Osteocyte (in vitro differentiated cells): ENCODE measurements at places on chromosomes 3 and 15. TPM values are rescaled to one million over a fixed set of nuclear protein-coding genes. Genes with fewer than 3 reads are reported as not detected.

DNA sequence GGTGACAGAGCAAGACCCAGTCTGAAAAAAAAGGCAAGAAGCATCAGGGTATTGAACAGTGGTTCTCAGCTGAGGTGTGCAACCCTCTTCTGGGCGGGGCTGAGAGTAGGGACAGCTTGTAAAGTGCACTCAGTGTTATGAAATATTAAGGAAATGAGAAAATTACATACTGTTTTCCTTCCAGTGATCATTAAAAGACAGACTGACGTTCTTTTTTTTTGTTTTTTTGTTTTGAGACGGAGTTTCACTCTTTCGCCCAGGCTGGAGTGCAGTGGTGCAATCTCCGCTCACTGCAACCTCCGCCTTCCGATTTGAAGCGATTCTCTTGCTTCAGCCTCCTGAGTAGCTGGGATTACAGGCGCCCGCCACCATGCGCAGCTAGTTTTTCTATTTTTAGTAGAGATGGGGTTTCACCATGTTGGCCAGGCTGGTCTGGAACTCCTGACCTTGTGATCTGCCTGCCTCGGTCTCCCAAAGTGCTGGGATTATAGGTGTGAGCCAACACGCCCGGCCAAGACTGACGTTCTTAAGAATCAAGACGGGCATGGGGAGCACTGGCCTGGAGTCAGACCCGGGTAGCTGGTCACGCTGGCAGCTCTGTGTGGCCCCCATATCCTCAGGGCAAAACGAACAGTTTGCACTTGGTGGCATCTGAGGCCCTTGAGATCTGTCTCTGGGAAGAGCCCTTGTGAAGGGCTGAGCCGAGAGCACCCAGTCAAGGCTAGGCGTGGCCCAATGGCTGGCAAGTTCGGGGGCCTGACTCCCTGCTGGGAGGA lies 11.4 kb downstream of the MAN2A2 start:
- no peaks in the 10 kb centered on the region for H3K4me1 ChIP-seq
- H3K4me3 ChIP-seq = no peak overlapping the region
- no peak for DNase-seq
- H3K27ac ChIP-seq = no peak overlapping the region
- H3K36me3 ChIP-seq = peaks cover 35% of the 10 kb centered on the region

GRCh38 chr15:88208396-88208795 lies 48.1 kb downstream of the NTRK3 start:
- DNase-seq = no peak
- H3K27me3 ChIP-seq = no peaks in the 10 kb centered on the region
- no peak overlapping the region for H3K4me3 ChIP-seq

- peak overlapping the region; percentile 98 for H3K27ac ChIP-seq
- no peaks in the 10 kb centered on the region for H3K27me3 ChIP-seq
- H3K4me3 ChIP-seq = peak overlapping the region; percentile 96
- peaks cover 3% of the 10 kb centered on the region for H3K36me3 ChIP-seq
- H3K4me1 ChIP-seq = peaks cover 33% of the 10 kb centered on the region
- DNase-seq = no peak
These were observed 1.5 kb downstream of the ACAD11 start for GRCh38 chr3:132657869-132658747.

- DNase-seq = no peak
- H3K27ac ChIP-seq = no peak overlapping the region
- H3K4me3 ChIP-seq = no peak overlapping the region
- H3K36me3 ChIP-seq = no peaks in the 10 kb centered on the region
These were observed 305.6 kb downstream of the LSAMP start for GRCh38 chr3:116139641-116140040.

DNA sequence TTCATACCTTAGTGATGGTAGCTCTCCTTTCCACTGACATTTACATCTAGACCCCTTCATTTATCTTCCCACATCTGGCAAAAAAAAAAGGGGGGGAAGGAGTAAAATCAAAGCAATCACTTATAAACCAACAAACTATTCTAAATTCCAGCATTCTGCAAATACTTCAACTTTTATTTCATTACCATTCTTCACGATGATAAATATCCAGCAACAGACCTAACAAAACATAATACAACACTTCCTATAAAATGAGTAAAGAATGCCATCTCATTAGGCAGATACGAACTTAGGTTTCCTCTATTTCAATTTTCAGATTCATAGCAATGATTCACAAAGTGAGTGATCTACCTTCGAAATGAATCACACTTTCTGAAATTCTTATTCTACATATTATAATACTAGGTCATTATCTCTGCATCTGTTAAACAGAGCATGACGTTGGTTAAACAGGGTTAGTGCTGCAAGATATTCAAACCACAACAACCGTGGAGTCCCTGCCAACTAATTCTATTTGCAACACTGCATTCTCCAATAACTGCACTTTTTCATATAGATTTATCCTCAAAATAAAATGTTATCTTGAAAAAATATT lies at the start of gene LRRFIP2:
Gene LRRFIP2, minus strand, starts transcription at position 51 of the 595 bp plus-strand sequence. CDS start 25,599 bp downstream, outside the sequence.
- H3K27me3 ChIP-seq = no peaks in the 10 kb centered on the region
- H3K4me1 ChIP-seq = peaks cover 52% of the 10 kb centered on the region
- peak within 1 kb of the TSS; percentile 89 for H3K4me3 ChIP-seq
- no peak for DNase-seq
- H3K36me3 ChIP-seq = peaks cover 12% of the 10 kb centered on the region
- H3K27ac ChIP-seq = peak within 1 kb of the TSS; percentile 70

GRCh38 chr15:35455201-35455600 lies 90.8 kb downstream of the DPH6 start:
- no peak for DNase-seq
- H3K36me3 ChIP-seq = no peaks in the 10 kb centered on the region
- no peak overlapping the region for H3K27ac ChIP-seq

ZNF662 gene
- total RNA-seq = not detected in 2 replicates

EPHB1 gene
- total RNA-seq = 0.75 and 1.1 TPM in 2 replicates

DNASE1L3 gene
- total RNA-seq = not detected in 2 replicates

DNA sequence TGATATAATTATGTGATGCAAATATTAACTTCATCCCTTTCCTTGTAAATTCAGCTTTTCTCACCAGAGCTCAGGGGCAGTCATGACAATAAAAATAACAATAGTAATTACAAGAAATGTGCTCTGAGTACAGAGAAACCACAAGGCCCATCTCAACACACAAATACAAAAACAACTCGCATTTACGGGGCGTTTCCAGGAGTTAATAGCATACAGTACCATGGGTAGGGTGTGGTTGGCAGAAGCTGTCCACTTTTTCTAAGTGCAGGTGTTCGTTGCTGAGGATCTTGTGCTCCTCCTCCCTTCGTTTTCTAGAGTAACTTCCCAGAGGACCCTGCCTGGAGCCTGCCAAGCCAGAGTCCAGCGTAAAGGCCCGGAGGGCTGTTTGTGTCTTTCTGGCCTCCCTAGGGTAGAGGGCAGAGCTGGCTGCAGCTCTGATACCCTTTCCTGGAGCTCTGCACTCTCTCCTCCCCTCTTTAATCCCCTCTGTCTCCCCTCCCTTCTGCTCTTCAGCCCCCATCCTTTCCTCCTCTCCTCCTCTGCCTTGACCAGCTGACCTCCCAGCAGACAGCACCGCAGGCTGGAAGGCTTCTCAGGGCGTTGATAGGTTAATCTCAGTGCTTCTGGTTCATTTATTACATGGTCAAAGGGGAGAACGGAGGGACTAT lies 11.4 kb downstream of the SEMA3G start:
- H3K27ac ChIP-seq = no peak overlapping the region
- H3K27me3 ChIP-seq = peaks cover 10% of the 10 kb centered on the region
- peaks cover 3% of the 10 kb centered on the region for H3K4me1 ChIP-seq
- DNase-seq = no peak
- no peaks in the 10 kb centered on the region for H3K36me3 ChIP-seq

SLC22A13 gene
- total RNA-seq = 0.99 and 1.2 TPM in 2 replicates

SCAPER gene
- total RNA-seq = 18.6 and 20.0 TPM in 2 replicates

GRCh38 chr3:17322106-17322793 lies 420.2 kb downstream of the TBC1D5 start:
- no peaks in the 10 kb centered on the region for H3K27me3 ChIP-seq
- H3K4me1 ChIP-seq = no peaks in the 10 kb centered on the region
- no peak overlapping the region for H3K27ac ChIP-seq
- peaks cover 2% of the 10 kb centered on the region for H3K36me3 ChIP-seq

XXYLT1 gene
- 35.1 and 35.8 TPM in 2 replicates for total RNA-seq

- no peaks in the 10 kb centered on the region for H3K36me3 ChIP-seq
- peak overlapping the region; percentile 76 for H3K4me3 ChIP-seq
- H3K4me1 ChIP-seq = peaks cover 24% of the 10 kb centered on the region
- H3K27me3 ChIP-seq = no peaks in the 10 kb centered on the region
- H3K27ac ChIP-seq = peak overlapping the region; percentile 58
These were observed 19.2 kb upstream of the CORO2B start for GRCh38 chr15:68559345-68560310.

CPA3 gene
- not detected in 2 replicates for total RNA-seq

DNA sequence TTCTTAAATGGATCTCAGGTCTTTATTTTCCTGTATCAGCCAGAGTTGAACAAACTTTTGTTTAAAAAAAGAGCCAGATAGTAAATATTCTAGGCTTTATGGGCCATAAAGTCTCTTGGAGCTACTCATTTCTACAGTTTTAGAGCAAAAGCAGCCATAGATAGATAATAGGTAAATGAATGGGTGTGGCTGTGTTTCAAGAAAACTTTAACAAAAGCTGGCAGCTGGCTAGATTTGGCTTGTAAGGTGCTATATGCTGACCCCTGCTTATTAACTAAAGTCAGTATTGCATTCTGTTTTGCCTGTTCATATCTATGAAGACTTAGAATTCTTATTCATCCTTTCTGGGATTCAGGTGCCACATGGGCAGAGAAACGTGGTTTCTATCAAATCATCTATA lies 29.0 kb downstream of the MFN1 start:
- no peak overlapping the region for H3K27ac ChIP-seq
- no peak for DNase-seq
- H3K4me1 ChIP-seq = no peaks in the 10 kb centered on the region
- no peaks in the 10 kb centered on the region for H3K27me3 ChIP-seq
- H3K36me3 ChIP-seq = peaks cover 44% of the 10 kb centered on the region

DNA sequence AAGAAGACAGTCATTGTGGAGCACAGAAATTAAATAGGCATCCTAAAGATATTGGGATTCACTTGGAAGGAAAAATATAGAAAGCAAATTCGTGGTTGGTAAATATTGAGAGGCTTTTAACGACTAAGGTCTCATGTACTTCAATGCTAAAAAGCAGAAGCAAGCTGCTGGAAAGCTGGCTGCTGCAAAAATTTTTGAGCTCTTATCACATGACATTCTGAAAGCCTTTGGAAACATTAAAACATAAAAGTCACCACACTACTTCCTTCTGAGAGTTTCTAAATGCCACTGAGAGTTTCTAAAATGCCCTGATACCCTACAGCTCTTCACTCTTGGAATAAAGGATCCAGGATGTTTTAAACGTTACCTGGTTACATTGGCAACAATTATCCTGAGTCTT lies 39.0 kb upstream of the CBLB start:
- H3K36me3 ChIP-seq = no peaks in the 10 kb centered on the region
- peaks cover 19% of the 10 kb centered on the region for H3K4me1 ChIP-seq
- H3K27me3 ChIP-seq = no peaks in the 10 kb centered on the region
- no peak overlapping the region for H3K27ac ChIP-seq
- DNase-seq = no peak

GRCh38 chr15:92968926-92969651 lies 69.0 kb downstream of the CHD2 start:
- H3K27ac ChIP-seq = peak overlapping the region; percentile 64
- H3K4me3 ChIP-seq = no peak overlapping the region
- no peaks in the 10 kb centered on the region for H3K27me3 ChIP-seq
- H3K4me1 ChIP-seq = peaks cover 7% of the 10 kb centered on the region
- peaks cover 66% of the 10 kb centered on the region for H3K36me3 ChIP-seq

GRCh38 chr3:129051871-129052340 lies 8.7 kb upstream of the GP9 start:
- H3K27ac ChIP-seq = no peak overlapping the region
- DNase-seq = no peak
- peaks cover 14% of the 10 kb centered on the region for H3K27me3 ChIP-seq
- peaks cover 4% of the 10 kb centered on the region for H3K4me1 ChIP-seq
- H3K4me3 ChIP-seq = no peak overlapping the region
- H3K36me3 ChIP-seq = no peaks in the 10 kb centered on the region
